A549 (cell line): ENCODE measurements at places on chromosomes 5 and 9.

GRCh38 chr9:84845956-84846900, 176.7 kb downstream of the NTRK2 start:
- DNase-seq = no peak

DNA sequence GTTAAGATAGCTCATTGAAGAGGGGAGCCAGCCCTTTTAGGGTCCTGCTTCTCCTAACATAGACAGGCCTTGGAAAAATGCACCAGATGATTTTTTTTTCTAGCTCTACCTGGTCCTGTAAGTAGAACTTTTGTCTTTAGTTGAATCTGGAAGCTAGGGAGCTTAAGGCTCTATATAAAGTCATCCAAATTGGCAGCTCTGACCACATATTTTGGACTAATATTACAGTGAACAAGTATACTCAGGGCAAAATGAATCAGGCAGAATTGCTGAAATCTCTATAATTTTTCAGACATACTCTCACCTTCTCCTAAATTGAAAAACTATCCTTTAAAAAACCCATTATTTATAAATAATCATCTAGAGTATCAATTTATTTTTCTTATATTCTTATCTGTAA, 375.6 kb downstream of the OSTF1 start:
- no peak for DNase-seq

DNA sequence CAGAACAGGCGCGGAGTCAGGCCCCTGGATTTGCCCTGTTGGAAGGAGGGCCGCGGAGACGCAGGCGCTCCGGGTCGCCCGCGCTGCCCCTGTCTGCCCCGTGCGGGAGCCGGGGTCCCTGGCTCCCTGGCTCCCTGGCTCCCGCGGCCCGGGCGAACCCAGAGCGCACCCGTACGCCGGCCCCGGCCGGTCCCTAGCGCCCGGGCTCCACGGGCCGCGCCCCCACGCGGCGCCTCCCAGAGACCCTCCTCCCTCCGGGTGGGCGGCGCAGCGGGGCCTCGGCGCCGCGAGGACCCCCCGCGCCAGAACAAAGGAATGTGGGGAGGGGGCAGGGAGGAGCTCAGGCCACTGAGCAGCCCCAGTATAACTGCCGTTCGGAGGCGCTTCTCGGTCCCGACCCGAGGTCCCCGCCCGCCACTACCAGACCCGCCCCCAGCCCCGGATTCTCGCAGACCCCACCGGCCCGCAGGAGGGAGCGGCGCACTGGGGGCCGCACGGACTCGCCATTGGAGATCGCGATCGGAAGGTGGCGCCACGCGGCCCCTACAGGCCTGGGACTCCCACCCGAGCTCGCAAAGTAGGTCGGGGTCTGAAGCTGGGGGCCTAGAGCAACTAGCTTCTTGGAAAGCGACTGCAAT, 2.4 kb downstream of the NFIL3 start:
- no peak for DNase-seq

DNA sequence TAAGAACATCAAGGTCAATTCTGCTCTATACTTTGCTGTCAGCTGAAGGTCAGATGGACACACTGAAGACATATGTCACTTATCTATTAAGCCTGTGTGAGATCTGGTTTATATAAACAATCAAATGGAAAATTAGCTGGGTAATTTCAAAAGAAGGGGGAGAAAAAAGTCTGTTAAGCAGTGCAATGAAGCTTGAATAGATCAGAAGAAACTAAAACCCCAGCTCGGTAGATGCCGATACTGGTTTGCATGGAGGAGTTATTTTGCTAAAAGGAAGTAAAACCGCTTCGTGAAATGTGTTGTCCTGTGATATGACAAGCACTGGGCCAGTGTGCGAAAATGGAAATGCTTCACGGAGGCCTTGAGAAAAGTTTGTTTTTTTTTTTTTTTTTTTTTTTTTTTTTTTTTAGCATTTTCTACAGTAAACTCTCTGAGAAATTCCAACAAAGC, 148.8 kb downstream of the MEF2C start:
- DNase-seq = no peak

GRCh38 chr9:2419347-2419746, 202.2 kb upstream of the VLDLR start:
- no peak for DNase-seq

DNA sequence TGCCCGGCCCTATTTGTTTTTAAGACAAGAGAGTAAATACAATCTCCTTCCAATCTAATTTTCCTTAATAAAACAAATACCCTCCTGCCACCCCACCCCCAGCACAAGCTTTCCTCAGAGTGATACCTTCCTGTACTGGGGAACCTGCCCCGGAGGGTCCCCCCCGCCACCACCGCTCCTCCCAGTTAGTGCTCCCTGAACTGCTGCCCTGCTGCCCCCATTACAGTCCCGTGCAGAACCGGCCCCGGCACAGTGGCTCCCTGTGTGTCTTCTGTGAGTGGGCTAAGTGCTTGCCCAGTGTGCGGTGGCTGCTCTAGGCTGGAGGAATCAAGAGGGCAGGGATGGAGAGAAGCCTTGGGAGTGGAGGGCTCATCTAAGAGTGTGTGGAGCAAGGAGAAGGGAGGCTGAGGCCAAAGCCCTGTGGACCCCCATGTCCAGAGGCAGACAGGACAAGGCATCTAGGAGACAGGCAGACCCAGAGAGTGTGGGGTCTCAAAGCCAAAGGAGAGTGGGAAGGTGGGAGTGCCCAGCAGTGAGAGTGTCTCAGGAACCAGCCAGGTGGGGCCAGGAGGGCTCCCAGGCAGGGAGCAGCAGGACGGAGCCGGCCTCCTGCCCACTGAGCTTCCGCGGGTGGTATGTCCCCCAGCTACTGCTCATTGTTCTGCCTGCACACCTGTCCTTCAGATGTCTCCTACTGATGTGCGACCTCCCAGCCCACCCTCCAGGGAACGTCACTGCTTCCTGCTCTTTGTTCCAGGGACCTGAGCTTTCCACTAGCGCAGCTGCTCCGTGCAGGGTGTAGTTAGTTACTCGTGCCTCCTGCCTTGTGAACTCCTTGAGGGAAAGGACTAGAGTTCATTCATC, 129.0 kb downstream of the DAB2IP start:
- DNase-seq = no peak

- no peak for DNase-seq
These were observed 491.5 kb upstream of the MPDZ start for GRCh38 chr9:13770956-13771355.

DNA sequence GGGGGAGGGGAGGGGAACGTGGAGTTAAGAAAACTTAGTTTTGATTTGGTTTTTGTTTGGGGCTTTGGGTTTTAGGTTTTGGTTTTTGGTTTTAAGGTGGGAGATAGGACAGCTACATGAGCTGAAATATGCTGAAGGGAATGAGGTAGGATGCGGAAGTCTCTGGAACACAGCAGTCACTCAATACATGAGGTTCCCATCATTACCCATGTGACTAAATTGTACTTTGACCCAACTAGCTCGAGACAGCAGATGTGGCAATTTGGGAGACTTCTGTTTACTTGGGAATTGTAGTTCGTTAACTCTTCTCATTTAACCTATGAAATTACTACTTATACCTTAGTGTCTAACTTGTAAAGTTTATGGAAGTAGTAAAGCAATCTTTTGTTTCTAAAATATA, 124.2 kb downstream of the TLE1 start:
- no peak for DNase-seq

- no peak for DNase-seq
These were observed 283.4 kb downstream of the GAS1 start for GRCh38 chr9:86663905-86664304.

DNA sequence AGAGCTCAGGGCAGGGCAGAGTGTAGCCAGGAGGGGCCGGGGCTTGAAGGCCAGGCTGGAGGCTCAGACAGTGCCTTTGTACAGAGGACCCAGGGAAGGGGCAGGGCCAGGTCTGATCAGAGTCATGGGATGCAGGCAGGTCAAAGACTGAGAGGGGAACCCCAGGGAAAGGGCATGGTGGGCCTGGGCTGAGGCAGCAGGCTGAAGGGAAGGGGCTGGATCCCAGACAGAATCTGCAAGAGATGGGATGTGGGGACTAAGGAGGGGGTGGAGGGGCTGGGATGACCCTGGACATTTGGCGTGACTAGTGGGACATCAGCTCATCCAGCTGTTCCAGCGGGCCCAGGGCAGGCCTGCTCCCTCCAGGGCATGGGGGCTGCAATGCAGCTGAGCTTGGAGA, 15.5 kb upstream of the MRNIP start:
- no peak for DNase-seq

GRCh38 chr5:65184780-65185179, 296.9 kb downstream of the ADAMTS6 start:
- DNase-seq = no peak

- no peak for DNase-seq
These were observed 1.3 kb upstream of the SVEP1 start for GRCh38 chr9:110580850-110581249.

DNA sequence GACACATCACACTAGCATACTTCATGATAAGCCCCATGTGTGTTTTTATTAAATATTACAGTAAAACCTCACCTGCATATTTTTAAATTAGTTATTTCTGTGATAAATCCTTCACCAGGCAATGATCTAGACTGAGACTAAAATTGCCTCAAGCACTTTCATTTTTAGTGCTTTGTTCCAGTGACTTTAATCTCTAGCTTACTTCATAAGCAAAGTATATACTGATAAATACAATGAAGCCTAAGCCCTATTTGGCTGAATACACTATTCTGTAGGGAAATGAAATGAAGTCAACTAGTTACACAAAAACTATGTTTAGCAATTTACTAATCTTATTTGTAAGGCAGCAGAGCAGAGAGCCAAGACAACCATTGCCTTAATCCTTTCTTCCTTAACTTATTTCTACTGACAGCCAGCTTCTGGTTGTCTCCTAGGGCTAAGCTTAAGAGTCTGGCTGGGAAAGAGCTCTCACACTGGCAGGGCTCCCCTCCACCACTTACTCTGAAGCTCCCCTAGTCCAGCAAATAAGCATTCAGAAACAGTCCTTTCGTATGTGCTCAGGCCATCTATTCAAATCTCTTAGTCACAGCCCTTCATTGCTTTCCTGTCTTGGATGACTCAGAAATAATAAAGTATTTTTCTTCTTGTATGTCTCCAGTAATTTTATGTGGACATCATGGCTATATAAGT, 31.4 kb upstream of the MTAP start:
- DNase-seq = peak; percentile 19

DNA sequence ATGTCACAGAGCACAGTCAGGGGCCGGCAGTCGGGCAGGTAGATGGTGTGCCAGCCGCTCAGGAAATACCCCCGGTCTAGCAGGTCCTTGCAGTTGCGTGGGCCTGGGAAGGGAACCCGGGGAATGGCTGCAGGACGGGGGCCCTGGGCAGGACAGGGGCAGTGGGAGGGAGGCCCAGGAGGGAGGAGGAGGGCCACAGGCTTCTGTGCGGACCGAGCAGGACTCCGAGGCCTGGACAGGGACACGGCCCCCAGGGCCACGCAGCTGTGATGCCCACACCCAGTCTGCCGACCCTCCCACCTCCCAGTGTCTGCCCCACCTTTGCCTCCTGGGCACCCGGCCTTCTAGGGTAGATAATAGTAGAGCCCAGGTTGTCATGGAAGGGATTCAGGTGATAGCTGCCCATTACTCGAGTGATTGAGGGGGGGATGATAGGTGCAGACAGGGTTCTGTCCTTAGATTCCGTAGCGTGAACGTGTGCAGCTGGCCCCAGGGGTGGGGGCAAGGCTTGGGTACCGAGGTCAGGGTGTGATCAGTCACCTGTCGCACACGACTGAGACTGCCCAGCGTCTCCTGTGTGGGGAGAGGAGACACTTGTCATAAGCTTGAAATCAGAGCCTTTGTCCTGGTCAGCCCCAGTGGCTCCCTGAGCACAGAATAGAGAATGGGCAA, 4.5 kb downstream of the FCN1 start:
- no peak for DNase-seq

GRCh38 chr5:112023766-112024165, 266.8 kb upstream of the NREP start:
- no peak for DNase-seq
